ENCODE measurements at places on chromosomes 16 and 17. TPM values are rescaled to one million over a fixed set of nuclear protein-coding genes. Genes with fewer than 3 reads are reported as not detected.

ETV4 gene
- total RNA-seq, result 1.3 TPM

WNT9B gene
- not detected for total RNA-seq

TMEM106A gene
- 1.7 TPM for total RNA-seq

CRYBA1 gene
- total RNA-seq, result not detected

SMIM22 gene
- total RNA-seq, result not detected

TAF15 gene
- total RNA-seq, result 55.0 TPM

PLLP gene
- not detected for total RNA-seq

PDILT gene
- not detected for total RNA-seq

SNN gene
- total RNA-seq, result 7.8 TPM

IGF2BP1 gene
- 1.1 TPM for total RNA-seq

NEUROD2 gene
- not detected for total RNA-seq

CSF3 gene
- total RNA-seq, result 0.37 TPM

TERB1 gene
- total RNA-seq, result 0.09 TPM

SDK2 gene
- total RNA-seq, result 0.09 TPM

All from smooth muscle cell of bladder (primary cell).